ENCODE measurements at places on chromosomes 5 and 9.

GRCh38 chr9:126985870-126986498 is 71.4 kb downstream of the RALGPS1 start:
- peak; percentile 97 for DNase-seq

DNA sequence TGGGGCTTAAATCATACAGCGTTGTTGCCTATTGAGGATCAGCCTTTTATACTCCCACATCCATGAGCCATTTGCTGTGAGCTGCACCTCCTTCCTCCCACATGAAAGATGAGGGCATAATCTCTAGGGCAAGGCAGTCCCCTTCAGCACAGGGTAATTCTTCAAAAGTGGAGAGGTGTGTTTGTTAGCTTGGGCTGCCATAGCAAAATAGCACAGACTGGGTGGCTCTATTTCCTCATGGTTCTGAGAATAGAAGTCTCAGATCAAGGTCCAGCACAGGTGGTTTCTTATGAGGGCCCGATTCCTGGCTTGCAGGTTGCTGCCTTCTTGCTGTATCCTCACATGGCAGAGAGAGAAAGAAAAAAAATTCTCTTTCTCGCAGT is 121.8 kb upstream of the SLC12A2 start:
- DNase-seq = no peak

DNA sequence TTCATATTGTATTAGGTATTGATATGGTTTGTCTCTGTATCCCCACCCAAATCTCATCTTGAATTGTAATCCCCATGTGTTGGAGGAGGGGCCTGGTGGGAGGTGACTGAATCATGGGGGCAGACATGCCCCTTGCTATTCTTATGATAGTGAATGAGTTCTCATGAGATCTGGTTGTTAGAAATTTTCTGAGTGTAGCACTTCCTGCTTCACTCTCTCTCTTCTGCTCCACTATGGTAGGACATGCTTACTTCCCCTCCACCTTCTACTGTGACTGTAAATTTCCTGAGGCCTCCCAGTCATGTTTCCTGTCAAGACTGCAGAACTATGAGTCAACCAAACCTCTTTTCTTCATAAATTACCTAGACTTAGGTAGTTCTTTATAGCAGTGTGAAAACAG is 187.4 kb upstream of the SLC24A2 start:
- peak; percentile 13 for DNase-seq

DNA sequence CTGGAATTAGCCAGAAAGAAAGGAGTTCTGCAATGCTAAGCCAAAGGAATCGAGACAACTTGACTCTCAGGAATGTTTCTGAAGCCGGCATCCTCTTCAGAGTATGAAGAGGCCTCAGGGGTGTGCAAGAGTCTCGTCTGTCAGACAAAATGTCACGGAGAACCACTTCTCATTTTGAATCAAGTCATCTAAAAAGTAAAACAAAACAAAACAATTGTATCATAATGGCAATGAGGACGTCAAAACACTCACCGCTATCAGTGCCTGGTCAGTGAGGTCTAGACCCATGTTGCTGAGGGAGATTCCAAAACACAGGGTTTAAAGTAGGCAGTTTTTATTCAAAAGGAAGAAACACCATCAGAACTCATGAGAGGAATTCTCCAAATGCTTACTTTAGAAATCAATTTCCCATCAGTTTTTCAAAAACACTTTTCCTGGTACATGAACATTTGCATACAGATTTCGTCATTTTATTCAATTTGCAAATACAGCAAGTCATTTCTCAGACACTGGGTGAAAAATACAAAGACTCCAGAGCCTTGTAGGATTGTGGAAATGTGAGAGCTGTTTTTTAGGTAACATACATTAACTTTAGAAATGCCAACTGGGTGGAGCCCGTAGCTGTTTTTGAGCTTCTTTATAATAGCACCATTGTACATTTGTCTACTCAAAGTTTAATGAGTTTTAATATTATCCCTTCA is 89.5 kb upstream of the MAP3K1 start:
- DNase-seq = no peak

GRCh38 chr9:125486576-125486975 is 220.4 kb downstream of the MAPKAP1 start:
- no peak for DNase-seq

DNA sequence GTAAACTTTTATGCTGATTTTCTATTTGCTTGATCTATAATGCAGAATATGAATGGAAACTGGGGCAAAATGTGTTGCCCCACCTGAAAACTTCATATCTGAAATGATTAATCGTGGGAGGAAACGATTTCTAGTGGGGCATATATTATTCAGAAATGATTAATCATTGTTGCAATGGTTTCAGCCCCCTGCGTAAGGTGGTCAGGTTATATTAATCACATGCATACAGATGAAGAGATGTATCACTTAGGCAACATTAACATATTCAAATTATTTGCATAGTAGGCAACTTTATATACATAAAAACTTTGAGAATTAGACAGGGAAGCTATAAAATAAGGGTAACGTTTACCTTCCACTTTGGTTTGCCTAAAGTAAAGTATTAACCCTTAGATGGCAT is 49.8 kb downstream of the LSM11 start:
- DNase-seq = no peak

- DNase-seq = no peak
Observed at GRCh38 chr5:144484124-144484897, 313.6 kb downstream of the KCTD16 start.

GRCh38 chr9:72037571-72037970 is 22.8 kb downstream of the C9orf57 start:
- no peak for DNase-seq

GRCh38 chr5:68932830-68933434 is 160.9 kb upstream of the SLC30A5 start:
- peak; percentile 27 for DNase-seq

DNA sequence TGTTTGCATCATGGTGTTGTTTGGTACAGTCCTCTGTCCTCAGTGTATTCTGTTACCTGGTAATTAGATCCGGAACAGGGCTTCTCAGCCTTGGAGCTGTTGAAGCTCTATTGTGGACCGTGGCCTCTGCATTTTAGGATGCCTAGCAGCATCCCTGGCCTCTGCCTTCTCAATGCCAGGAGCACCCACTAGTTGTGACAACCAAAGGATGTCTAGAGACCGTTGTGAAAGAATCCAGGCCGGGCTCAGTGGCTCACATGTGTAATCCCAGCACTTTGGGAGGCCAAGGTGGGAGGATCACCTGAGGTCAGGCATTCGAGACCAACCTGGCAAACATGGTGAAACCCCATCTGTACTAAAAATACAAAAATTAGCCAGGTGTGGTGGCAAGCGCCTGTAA is 159.6 kb downstream of the CACNA1B start:
- no peak for DNase-seq

DNA sequence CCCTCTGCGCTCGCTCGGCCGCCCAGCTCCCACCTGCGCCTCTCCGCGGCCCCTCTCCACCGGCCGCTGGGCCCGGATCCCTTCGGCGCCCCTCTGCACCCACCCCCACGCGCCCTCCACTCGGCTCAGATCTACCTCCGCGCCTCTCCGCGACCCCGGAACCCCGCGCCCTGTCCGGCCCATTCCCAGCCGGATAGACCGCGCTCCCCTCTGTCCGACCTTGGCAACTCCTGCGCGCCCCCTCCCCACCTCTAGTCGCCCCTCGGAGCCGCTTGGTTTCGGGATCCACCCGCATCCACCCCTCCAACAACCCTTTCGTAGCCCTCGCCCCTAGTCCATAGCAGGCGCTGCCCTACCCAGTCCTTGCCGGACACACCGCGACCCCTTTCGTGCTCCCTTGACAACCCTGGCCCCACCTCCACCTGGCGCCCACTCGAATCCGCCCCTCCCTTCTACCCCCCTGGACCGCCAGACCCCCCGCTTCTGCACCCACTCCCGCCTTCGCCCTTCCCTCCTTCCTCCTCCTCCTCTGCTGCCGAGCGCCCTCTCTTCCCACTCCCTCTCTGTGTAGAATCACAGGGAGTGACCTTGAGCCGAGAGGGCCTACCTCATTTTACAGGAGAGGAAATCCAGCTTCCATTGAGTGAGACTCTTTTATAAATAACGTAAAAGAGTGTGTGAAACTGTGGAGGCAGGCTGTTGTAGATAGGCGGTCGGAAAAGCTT is 525 bp upstream of the AK3 start:
- DNase-seq = peak; percentile 53

DNA sequence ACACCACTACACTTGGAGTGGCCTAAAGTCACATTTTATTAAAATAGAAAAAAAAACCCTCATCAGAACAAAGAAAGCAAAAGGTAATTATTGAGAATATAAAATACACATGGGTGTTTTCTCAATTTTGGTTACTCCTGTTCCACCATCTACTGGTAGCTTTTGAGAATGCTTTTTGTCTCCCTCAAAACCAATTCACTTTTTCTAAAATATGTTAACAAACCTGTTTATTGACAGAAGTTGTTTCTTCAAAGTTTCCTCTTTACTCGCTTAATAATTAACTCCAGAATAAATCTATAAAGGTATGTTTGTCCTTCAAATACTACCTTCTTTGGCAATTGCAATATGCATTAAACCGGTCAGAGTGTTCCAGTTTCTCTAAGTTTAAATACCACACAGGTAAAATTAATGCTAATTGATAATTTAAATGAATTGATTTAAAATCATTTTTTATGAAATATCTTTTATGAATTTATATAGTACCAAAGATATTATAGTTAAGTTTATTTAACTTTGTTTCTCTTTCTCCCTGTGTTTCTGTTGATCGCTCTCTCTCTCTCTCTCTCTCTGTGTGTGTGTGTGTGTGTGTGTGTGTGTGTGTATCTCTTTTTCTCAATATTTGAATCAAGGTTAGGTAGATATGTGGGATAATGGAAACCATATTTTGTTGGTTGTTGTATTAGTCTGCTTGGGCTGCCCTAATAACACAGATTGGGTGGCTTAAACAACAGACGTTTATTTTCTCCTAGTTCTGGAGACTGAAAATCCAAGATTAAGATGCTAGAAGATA is 487.4 kb downstream of the PRDM9 start:
- no peak for DNase-seq

- DNase-seq = no peak
Observed at GRCh38 chr9:36598273-36598672, 25.6 kb downstream of the MELK start.
